ENCODE measurements at places on chromosomes 7 and 10. TPM values are rescaled to one million over a fixed set of nuclear protein-coding genes. Genes with fewer than 3 reads are reported as not detected.

- no peak for DNase-seq
Measured at GRCh38 chr10:75606203-75606779, 174.9 kb downstream of the LRMDA start.

GRCh38 chr10:6739530-6740174 is 159.6 kb upstream of the PRKCQ start:
- DNase-seq, result no peak

DNA sequence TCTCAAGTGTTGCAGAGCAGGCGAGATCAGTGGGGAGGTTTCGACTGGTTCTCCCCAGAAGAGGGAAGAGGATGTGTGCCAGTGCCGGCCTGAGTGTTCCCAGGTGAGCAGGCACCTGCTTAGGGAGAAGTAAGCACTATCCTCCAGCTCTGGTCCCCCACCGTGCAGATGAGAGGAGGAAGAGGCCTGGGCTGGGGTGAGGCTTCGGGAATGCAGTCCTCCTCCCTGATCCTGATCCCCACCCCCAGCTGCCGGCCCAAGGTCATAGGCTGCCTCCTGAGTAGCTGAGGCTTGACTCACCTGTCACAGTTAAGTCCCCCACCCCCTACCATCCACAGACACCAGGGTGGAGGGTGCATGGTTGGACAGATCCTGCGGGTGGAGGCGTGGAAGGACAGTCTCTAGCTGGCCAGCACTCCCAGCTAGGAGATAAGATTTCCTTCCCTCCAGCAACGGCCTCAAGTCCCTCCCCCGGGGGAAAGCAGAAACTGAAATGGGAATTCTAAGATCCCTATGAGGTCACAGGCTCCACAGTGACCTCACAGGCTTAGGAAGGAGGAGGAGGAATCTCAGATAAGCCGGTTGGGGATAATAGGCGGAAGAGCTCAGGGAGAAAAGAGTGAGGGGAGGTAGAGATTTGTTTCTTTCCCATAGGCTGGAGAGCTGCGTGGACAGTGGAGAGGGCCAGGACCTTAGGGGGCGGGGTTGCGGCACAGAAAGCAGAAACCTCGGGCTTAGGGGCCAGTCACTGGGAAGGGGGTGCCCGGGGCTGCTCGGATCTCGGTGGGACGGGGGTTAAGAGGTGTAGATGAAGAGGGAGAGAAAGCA is 1.0 kb downstream of the LRCH4 start:
- DNase-seq, result no peak

DNA sequence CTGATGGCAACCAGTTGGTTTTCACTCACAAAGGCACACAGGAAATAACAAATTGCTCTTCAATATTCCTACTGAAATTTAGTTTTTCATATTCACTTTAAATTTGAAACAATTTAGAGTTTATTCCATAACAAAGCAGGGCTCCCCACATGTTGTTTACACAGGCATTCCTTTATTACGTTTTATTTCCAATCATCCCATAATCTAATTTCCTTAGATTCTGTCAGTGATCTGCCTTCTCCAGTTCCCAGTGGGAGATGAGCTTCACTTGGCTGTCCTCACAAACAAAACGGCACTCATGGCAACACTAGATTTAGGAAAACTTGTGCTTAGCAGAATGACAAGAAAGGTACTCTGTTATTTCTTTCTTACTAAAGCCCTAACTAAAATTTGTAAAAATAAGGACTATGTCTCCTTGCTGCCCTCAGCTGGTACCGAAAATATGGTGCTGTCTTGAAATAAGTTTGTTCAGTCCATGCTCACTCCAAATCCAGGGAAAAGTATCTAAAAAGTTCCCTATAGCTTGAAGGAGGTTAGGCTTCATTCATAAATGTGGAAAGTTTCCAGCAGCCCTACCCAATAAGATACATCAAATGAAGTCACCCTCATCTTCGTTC is 23.0 kb downstream of the PHYH start:
- no peak for DNase-seq

- no peak for DNase-seq
Measured at GRCh38 chr7:28623105-28623730, 210.9 kb downstream of the CREB5 start.

- no peak for DNase-seq
Measured at GRCh38 chr7:120539321-120539720, 266.3 kb downstream of the KCND2 start.

GRCh38 chr10:52383088-52383487 is 69.0 kb downstream of the DKK1 start:
- no peak for DNase-seq

- DNase-seq, result no peak
Measured at GRCh38 chr7:113805976-113806375, 112.8 kb downstream of the PPP1R3A start.

GRCh38 chr7:44461387-44461786 is 29.1 kb downstream of the NUDCD3 start:
- DNase-seq, result no peak

DNA sequence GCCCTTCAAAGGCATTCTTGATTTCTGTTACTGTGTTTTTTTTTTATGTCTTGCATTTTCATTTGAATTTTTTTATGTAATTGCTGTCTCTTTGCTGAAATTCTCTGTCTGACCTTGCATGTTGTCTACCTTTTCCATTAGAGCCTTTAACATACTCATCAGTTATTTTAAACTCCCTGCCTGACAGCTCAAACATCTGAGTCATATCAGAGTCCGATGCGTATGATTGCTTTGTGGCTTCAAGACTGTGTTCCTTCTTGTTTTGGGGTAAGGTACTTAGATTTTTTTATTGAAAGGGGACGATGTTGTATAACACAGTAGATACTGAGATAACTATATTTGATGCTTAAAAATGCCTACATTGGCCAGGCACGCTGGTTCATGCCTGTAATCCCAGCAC is 9.7 kb upstream of the TARP start:
- DNase-seq, result no peak

DNA sequence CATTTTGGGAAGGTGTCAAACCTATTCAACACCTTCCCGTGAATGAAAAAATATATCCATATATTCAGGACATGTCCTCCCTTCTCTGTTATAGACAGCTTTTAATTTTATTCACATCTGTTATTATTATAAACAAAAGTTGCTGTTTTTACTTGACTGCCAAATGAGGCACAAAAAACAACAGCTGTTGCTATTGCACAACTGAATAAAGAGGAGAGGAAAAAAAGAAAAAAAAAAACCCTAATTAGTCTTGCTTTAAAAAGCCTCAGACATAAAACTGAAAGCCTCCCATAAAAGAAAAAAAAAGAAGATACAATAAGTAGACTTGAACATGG is 153.4 kb downstream of the BMPER start:
- no peak for DNase-seq

DNA sequence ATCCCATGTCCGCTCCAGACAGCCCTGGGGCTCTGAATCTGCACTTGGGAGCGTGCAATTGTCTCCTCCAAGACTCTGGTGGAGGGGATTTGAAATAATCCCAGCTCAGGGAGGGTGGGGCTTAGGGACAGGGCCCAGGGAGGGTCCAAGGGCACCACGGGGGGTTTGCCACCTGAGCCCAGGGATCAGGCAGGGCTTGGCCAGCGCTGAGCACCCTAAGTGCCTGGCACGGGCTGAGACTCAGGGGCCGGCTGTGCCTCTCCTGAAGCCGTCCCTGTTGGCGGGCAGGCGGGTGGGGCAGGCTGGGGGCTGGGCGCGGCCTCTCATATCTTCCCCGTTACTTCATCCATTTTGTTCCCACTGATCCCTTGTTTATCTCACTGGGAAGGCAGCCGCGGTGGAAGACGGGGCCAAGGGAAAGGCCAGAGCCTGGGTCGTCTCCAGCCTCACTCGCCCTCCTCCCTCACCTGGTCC is 41.8 kb upstream of the ELN start:
- no peak for DNase-seq

GRCh38 chr7:32036557-32036956 is 33.6 kb downstream of the PDE1C start:
- DNase-seq, result no peak

HTR5A gene
- total RNA-seq, result not detected
